ENCODE measurements at places on chromosomes 1 and 21.

GRCh38 chr1:17920881-17921640 is 165.9 kb downstream of the ACTL8 start:
- no peak for DNase-seq

DNA sequence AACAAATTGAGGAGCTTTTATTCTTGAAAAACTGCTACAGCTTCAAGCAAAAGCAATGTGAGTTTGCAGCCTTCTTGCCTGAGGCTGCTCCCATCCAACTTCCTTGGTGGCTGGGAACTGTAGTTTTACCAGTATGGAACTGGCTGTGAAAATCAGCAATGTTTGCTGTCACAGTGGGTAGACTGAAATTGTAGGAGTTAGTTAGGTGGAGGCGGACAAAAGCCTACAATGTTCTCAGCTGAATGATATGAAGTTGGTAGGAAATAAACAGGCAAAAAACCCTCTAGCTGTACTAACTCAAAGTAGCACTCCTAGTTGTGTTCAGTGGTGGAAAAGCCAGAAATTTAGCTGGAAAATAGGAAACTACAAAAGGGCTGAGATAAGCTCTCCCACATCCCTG is 18.5 kb downstream of the HAX1 start:
- no peak for DNase-seq

GRCh38 chr1:206839857-206840256 is 25.6 kb upstream of the IL20 start:
- DNase-seq: no peak

DNA sequence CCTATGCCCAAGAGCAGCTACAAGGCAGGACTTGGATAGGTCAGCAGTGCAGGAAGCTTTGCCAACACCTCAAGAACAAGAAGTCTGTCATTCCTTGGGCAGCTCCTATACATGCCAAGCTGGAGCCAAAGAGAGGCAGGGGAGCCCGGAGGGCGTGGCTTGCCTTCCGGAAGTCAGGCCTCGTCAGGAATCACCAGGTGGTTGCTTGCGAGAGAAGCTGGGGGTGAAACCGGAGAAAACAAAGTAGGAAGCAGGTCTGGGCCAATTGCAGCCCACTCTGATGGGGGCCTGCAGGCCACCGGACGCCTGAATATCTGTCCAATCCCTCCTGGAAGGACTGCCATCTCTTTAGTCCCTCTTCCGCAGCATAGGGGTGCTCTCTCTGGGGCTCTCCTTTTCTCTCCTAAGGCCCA is 794 bp upstream of the FAM76A start:
- DNase-seq: peak; percentile 87
